ENCODE measurements at places on chromosomes 13 and 19.

GRCh38 chr19:14343286-14343685 is 38.0 kb upstream of the ADGRE5 start:
- DNase-seq = no peak

GRCh38 chr13:44429311-44429710 is 55.7 kb downstream of the SERP2 start:
- no peak for DNase-seq

DNA sequence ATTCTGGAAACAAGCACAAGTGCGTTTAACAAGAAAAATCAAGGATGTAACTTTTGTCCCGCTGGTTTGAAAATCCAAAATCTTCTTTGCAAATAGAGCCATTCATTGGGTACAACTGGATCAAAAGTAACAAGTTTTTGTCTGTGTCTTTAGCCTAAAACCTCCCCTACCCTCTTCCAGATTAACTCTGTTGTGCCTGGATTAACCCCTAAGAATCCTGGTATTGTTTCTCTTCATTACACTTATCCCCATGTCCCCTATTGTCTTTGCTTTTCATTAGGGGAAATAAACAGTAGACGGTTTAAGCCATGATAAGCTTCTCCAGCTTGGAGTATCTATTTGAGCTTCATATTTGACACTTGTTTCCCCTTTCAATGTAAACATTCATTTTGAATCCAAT is 242.1 kb upstream of the ARGLU1 start:
- DNase-seq = no peak

DNA sequence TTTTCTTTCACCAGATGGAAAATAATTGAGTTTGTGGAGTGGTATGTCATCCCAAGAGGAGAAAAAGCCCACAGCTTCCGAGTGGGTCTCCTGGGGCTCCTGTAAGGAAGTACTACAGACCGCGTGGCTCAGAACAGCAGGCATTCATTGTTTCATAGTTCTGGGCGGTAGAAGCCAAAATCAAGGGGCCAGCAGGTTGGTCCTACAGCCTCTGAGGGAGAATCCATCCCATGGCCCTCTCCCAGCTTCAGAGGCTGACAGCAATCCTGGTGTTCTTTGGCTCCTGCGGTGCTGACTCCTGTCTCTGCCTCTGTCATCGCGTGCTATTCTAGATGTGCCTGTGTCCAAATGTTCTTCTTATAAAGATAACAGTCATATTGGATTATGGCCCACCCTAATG is 362.6 kb downstream of the FGF14 start:
- DNase-seq = no peak

DNA sequence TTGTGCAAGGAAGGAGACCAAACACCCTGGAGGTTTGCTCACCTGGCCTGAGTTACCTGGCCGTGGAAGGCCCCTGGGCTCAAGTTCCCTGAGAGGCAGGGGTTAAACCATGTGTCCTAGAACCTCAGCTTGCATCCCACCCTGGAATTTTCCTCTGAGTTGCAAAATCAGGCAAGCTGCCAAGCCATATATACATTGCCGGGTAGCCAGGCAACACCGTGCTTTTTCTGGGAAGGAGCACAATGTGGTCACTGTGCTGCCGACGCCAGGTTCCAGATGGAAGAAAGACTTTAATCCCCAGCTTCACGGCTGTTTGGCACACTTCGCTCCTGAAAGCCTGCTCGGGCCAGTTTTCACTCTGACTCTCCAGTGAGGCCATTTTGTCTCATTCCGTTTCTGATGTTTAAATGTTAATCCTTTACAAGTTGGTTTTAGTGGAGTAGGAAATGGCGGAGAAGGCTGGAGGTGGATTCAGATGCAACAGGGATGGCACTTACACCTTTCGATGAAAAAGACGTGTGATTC is 60.1 kb upstream of the PEG3 start:
- DNase-seq = no peak

DNA sequence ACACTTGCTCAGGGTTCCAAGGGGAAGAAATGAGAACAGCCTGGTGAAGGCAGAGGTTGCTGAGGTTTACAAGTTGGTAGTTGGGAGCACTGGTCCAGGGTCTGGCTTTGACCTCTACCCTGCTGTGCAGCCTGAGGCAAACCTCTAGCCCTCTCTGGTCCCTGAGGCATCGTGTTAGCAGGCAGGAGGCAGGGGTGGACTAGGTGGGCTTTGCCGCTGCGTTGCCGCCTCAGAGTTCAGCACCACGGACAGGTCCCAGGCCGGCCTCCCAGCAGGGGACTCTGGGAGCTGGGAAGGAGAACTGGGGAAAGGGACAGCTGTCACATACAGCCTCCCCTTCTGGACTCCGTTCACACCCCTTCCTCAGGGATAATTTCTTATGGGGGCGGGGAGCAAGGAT is 3.1 kb downstream of the NCAN start:
- DNase-seq = no peak

GRCh38 chr13:84136582-84136981 is 254.3 kb upstream of the SLITRK1 start:
- DNase-seq = no peak

- no peak for DNase-seq
Observed at GRCh38 chr13:64925284-64925683, 2304.9 kb downstream of the PCDH9 start.

DNA sequence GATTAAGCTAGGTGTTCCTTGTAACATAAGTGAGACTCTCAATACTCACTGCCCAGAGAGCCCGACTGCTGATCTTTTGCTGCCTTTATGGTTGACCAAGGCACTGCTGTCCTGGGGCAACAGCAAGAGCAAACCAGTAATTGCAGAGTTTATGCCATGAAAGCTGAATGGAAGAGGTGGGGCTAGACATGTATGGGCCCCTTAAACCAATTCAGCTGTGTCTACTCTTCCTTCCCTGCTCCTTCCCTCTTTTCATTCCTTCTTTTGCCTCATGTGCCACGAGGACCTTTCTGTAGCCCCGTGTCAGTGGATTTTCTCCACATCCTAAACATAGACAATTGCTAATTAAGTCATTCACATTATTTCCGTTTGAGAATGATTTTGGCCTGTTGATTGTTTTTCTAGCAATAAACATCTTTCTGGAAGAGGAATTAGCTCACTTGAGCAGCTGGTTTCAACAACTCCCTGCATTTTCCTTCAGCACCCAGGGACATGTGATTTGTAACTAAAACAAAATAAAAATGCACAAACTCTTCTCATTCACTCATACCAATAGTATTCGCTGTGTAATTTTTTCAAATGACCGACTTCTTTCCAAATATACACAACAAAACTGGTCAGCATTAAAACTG is 40.5 kb downstream of the RAP2A start:
- no peak for DNase-seq

GRCh38 chr13:41562541-41563178 is 105.3 kb downstream of the RGCC start:
- DNase-seq = peak; percentile 66

DNA sequence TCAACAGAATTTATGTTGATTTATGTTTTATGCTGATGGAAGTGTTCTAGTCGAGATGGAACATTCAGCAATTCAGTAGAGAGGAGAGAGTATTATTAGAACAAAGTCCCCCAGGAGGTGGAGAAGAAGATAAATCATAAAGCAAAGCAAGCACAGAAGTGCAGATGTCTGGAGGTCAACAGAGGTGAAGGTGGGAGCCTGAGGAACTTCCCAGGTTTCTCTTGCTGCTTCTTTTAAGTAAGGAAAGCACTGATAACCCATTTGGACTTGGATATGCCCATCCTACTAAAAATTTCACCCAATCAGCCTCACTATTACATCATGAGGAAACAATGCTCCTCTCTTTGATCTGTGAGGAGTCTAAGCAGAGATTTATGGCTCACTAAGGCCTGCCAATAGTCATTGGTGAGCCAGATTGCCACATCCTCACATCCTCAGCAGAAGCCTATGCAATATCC is 98.8 kb downstream of the EPSTI1 start:
- DNase-seq = no peak

DNA sequence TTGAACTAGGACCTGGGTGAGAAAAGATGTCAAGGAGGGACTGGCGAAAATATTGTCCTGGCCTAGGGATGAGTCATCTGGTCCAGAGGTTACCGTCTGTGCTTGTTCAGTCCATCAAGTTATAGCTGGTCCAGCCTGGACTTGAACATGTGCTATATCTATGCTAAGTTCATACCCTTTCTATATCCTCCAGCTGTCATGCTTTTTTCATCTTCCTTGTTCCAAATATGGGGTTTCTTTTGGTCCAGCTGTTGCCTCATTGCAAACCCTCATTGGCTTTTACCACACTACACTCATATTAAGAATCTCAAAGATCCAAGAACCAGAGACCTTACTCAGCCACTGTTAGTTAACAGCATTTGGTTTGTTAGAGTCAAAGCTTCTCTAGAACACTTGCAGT is 19.1 kb upstream of the KLF12 start:
- DNase-seq = no peak
